ENCODE measurements at places on chromosomes 4 and X.

DNA sequence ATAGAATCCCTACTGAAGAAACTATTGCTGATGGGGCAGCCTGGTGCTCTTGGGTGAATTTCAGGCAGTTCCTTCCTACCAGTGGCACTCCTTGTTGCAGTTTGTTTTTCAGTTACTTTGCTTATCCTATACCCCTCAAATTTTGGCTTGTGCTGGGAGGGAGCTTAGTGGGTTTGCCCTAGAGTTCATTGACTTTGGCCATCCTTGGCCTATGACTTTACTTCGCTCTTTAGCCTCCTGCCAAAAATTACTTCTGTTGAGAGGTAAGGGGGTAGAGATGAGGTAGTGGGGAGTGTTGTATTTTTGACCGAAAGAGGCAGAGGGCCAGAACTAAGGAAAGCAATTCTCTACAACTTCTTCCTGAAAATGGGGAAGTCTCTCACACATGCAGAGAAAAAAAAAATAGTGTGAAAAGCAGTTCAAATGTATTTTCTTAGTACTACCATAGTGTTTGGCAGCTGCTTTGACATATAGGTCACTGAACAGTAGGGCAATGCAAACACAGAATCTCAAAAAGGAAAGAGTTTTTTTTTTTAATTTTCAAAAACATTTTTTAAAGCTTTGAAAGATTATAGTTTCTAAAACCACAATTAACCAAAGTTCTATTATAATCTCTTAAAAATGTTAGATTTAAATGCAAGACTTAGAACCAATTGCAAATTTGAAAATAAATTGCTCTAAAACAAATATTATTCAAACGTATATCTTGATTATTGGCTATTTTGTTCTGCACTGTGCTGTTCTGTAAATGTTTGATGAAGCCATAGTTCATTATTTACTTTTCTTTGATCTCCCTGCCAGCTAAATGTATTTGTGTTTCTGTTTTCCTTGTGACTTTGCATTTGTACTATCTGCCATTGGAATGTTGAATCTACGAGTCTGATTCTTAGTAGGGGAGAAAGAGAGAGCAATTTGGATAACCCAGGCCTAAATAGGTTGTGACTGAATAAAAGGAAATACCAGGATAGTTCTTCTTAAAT lies 73.6 kb downstream of the DCK start:
- no peak for DNase-seq

GRCh38 chr4:102713096-102713495 lies 47.7 kb downstream of the MANBA start:
- no peak for DNase-seq

- peak; percentile 7 for DNase-seq
These were observed 63.3 kb downstream of the MEPE start for GRCh38 chr4:87895964-87896621.

GRCh38 chr4:64121803-64122202 lies 287.4 kb downstream of the TECRL start:
- DNase-seq: no peak

- no peak for DNase-seq
These were observed 311.4 kb downstream of the MAPK10 start for GRCh38 chr4:86048426-86048825.

- DNase-seq: no peak
These were observed 55.1 kb upstream of the PGAM4 start for GRCh38 chrX:78024349-78025059.

GRCh38 chrX:40152741-40153344 lies 55.1 kb upstream of the BCOR start:
- DNase-seq: no peak

- no peak for DNase-seq
These were observed 190.5 kb downstream of the PACRGL start for GRCh38 chr4:20890761-20891160.

GRCh38 chr4:30256116-30256832 lies 463.9 kb upstream of the PCDH7 start:
- no peak for DNase-seq

GRCh38 chr4:41880840-41881831 lies 54.1 kb upstream of the TMEM33 start:
- no peak for DNase-seq
